Activated T-cell treated with anti-CD3 and anti-CD28 coated beads, Interleukin-2, amount 50 U/mL, for 72 hours (primary cell): ENCODE measurements at places on chromosomes 3 and 15.

DNA sequence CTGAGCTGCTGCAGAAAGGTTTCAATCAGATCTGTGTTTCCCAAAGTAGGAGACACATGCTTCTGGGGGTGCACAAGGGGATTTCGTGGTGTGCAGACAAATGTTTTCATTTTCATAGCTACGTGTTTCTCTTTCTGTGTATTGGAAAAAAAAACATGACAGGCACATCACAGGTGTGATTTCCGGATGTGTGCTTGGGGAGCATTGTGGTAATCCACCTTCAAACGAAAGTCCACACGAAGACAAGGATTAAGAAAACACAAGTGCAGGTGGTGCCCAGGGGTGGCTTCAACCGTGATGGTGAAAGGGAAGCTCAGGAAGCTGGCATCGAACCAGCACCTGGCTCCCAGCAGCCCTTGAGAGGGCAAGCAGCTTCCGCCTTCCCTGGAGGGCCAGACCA, 164.6 kb upstream of the LINGO1 start:
- DNase-seq = no peak

DNA sequence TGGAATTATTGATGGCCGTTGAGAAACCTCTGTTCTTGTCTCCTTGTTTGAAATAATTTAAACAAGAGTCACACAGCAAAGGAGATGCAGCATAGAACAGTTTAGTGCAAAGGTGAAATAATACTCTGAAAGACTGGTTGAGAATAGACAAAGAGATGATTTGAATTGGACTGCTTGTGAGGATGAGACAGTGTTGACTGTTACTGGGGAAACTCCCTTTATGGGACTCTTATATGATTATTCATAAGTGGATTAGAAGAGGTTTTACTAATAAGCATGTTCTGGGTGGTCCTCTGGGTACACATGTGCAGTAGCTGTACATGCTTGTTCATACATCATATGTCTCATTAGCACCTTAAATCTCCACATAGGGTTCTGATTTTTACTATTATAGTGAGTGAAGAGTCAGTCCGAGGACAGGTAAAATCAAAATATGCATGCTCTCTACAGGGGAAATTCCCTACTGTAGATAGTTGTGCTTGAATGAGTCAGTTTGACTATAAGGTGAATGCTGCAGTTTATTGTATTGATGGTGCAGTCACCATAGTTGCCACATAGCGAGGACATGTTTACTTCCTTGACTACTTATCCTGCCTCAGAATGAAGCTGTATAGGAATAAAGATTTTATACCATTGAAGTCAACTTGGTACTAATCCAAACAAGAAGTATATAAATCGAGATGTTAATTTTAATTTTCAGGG, 498.7 kb downstream of the CNTN6 start:
- DNase-seq = no peak

DNA sequence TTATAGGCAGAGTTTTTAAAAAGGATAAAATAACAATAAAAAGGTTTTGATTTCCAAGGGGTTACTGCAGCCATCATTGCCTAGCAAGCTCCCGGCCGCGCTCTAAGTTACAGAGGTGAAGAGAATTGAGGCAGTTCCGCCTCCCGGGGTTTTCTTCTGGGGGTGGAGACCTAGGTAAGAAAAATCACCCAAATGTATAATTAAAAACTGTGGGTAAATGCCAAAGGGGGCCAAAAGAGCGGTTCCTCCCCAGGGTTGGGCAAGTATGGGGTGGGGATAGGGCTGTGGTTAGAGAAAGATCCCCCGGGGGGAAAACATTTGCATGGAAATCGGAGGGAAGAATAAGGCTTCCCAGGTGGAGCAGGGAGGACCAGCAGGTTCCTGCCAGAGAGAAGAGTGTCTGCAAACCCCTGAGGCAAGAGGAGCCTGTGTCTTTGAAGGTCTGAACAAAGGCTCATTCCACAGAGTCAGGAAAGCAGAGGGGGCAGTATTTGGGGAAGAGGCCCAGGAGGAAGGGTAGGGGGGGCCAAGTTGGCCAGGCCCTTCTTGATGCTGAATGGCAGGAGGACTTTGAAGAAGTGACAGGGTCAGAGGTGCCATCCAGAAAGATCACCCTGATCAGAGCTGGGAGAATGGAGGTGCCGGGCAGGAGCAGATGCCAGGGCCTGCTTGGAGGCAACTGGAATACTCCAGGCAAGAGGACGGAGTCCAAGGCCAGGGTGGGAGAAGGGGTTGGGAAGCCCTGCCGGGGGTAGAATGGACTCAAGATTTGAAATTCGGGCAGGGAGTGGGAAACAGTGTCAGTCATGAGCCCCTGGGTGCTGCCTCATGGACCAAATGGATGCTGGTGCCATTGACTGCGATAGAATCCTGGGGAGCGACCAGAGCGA, 152.9 kb upstream of the RGMA start:
- DNase-seq = no peak

DNA sequence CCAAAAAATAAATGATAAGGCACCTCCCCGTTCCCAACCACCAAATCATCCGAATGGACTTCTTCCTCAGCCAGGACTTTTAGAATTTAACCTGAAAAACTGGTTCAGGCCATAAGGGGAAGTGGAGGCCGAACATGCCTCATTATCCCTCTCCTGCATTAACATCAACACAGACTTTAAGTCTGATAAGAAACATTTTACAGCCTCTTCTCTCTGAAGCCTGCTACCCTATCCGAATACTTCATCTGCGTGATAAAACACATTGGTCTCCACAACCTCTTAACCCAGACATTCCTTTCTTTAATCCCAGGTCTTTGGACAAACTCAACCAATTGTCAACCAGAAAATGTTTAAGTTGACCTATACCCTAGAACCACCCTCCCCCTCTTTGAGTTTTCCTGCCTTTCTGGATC, 850 bp upstream of the SLC41A3 start:
- no peak for DNase-seq

- no peak for DNase-seq
These were observed 18.5 kb upstream of the LMCD1 start for GRCh38 chr3:8482960-8483665.

DNA sequence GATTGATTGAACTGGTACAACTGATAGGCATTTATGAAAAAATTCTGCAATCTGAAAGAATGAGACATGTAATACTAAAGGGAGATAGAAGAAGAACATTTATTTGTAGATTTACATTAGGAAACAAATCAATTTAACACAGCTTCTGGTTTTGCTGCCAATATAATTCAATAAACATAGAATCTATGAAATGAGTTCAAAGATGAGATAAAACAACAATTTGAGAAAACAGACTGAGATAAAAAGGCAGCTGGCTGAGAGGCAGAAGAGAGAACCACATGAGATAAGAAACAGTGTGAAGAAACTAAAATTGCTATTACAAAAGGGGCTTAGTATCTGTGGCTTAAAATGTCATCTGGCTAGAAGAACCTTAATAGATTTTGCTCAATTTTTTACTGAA, 176.6 kb downstream of the PYDC2 start:
- DNase-seq = no peak

DNA sequence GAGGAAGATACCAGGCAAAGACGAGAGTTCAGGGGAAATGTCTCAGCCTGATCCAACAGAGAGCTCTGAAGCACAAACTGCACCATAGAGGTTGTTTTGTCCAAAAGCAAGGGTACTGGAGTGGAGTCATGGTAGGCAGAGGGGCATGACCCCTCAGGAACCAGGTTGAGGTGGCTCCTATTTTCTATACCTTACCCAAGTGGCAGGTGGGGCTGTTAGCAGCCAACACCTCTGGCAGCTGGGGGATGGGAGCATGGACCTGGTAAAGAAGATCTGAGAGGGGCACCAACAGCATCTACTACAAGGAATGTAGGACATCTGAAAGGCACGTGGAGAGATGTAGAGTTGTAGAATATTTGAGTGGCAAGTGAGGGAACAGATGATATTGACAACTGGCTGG, 85.2 kb downstream of the GAP43 start:
- DNase-seq = no peak

- DNase-seq = no peak
These were observed 265.6 kb upstream of the ATP11B start for GRCh38 chr3:182527745-182528144.
